Activated T-helper 17 cell treated with anti-CD3 and anti-CD28 coated beads, Interleukin-2, amount 50 U/mL, for 72 hours (primary cell): ENCODE measurements at places on chromosomes 7 and 10. TPM values are rescaled to one million over a fixed set of nuclear protein-coding genes. Genes with fewer than 3 reads are reported as not detected.

PRSS2 gene
- not detected for total RNA-seq

PRLHR gene
- total RNA-seq, result not detected

PNLIPRP2 gene
- total RNA-seq, result not detected

PTF1A gene
- total RNA-seq, result not detected

ZNF365 gene
- total RNA-seq, result 0.19 TPM

CTAGE15 gene
- total RNA-seq, result 0.56 TPM

MNX1 gene
- not detected for total RNA-seq

FAM25G gene
- total RNA-seq, result not detected

NXPH1 gene
- not detected for total RNA-seq
